Stromal cell of bone marrow (primary cell): ENCODE measurements at places on chromosomes 2 and 18.

DNA sequence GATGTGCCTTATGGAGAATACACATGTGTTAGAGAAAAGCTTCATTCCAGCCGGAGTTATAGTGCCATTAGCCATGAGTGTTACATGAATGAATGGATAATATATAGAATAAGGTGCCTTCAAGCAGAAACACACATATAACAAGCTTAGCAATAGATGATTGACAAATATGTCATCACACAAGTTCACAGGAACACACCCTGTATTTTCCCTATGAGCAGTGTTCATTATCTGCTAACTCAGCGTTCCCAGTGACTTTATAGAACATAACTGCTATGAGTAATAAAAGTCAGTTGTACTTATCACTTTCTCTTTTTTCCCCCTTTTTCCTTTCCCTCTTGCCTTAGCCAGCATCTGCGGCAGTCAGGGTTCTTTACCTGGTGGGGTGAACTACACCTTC is 65.1 kb downstream of the TIMM21 start:
- no peak for DNase-seq

DNA sequence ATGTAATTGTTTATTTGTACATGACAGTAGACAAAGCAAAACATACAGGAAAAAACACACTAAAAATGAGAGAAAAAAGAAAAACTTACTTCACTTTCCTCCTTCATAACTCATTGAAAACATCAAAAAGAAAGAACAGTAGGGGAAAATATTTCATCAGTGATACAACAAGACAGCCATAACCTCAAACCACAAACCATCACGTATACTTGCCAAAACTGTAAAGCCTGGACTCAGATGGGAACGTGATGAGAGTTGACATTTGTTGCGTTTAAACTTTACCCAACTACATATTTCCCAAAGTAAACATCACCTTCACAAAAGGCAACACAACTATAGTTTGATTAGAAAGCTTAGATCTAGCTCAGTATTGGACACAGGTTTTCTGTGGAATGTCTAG is 278.2 kb upstream of the COL3A1 start:
- peak; percentile 45 for DNase-seq

DNA sequence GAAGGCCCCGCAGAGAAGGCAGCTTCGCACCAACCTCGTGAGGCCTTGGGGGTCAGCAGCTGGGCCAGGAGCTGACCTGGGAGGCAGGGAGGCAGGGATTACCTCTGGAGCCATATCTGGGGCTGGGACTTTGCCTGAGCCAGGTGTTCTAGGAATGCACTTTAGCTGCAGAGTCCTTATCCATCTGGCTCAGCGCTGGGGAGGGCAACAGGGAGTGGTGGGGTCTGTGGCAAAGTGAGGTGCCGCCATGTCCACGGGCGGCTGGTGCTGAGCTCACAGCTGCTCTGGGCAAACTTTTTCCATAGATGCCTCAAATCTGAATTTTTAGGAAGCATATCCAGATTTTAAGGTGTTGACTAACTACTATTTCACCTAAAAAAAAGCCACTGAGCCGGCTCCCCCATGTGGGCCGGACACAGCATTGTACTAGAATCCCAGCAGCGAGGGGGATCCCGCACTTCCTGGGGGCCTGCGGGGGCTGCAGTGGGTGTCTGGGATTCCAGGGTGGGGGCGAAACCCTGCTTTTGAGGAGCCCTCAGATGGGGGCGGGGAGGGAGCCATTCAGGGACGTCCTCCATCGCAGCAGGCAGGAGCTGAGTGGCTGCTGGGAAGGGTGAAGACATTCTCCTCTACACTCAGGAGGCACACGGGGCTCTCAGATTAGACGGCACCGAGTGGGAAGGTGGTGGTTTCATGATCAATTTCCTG is 34.6 kb downstream of the RTP5 start:
- no peak for DNase-seq

- DNase-seq = no peak
Measured at GRCh38 chr2:119692310-119692709, 13.3 kb downstream of the TMEM177 start.

GRCh38 chr2:165401285-165401852 is 68.1 kb upstream of the CSRNP3 start:
- DNase-seq = peak; percentile 57

GRCh38 chr2:2175381-2176090 is 155.5 kb downstream of the MYT1L start:
- DNase-seq = no peak

- no peak for DNase-seq
Measured at GRCh38 chr2:165888171-165888570, 65.4 kb downstream of the TTC21B start.

DNA sequence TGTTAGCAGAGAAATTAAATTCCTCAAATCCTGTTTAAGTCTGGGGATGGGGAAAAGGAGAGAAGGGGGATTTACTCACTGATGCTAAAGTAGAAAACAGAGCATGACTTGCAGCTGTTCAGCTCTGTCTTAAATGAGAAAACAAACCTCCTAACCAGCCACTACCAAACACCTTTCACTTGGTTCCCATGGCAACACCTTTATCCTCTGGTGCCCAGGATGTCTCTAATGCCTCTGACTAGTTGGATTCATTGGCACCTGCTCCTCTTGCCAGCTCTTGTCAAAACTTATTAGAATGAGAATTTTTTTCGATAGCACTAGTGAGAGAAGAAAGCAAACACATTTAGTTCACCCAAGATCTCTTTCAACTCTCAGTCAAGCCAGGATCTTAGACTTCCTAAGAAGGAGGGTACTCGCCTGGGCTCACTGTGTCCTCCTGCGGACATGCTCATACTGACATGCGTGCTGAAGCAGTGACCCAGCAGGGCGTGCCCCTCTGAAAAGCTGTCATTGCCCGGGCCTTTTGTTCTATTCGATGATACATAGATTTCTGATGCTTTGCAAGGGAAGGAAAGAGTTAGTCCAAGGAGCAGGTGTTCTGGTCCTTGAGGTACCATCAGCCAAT is 656.0 kb upstream of the CELF4 start:
- no peak for DNase-seq

DNA sequence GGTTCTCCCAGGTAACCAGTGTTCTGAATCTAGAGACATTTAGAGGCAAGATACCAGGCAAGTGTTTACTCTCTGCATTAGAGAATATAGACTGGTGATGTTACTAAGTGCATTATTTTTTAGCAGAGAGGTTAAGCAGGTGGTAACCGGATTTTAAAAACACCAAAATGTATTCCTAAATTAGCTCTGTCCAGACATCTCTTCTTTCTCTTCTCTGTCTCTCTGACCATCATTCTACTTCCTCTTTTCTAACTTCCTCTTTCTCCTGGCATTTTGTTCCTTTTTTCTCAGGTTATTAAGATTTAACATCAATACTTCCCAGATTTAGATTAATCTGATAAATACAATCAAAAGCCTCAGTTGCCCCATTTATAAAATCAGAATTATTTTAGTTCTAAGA is 31.7 kb upstream of the DYNC1I2 start:
- DNase-seq = no peak

DNA sequence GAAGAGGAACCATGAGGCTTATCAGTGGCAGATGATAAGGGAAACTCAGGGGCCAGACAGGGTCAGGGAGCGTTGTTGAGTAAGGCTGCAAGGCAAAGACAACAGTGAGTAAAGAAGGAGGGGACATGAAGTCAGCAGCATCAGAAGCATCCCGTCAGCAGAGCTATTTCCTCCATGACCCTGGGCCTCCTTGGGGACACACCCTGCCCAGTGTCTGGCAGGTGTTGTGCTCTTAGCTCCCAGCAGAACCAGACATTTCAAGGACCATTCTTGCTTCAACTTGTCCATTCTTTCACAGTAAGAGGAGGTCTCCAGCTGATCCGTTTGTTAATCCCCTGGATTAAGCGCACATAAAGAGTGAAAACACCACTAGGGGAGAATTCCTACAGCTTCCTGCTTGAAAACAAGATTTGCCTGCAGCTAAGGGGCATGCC is 88.7 kb upstream of the MEIS1 start:
- no peak for DNase-seq

DNA sequence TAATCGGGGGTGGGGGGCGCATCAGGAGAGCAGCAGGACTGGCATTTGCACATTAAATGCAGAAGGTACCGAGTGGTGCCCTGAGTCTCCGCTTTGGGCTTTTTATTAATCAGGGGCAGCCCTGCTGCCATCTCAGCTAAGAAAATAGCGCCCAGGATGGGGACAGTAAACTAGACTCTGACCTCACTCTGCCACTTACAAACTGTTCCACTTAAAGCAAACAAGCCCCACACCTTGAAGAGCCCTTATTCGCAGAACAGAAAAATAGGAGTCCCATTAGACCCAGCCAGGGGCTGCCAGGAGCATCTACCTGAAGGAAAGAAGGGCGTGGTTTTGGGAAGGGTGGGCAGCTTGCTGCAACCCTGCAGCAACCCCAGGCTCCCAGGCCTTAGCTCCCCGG is 165.3 kb downstream of the TNS1 start:
- DNase-seq = no peak

DNA sequence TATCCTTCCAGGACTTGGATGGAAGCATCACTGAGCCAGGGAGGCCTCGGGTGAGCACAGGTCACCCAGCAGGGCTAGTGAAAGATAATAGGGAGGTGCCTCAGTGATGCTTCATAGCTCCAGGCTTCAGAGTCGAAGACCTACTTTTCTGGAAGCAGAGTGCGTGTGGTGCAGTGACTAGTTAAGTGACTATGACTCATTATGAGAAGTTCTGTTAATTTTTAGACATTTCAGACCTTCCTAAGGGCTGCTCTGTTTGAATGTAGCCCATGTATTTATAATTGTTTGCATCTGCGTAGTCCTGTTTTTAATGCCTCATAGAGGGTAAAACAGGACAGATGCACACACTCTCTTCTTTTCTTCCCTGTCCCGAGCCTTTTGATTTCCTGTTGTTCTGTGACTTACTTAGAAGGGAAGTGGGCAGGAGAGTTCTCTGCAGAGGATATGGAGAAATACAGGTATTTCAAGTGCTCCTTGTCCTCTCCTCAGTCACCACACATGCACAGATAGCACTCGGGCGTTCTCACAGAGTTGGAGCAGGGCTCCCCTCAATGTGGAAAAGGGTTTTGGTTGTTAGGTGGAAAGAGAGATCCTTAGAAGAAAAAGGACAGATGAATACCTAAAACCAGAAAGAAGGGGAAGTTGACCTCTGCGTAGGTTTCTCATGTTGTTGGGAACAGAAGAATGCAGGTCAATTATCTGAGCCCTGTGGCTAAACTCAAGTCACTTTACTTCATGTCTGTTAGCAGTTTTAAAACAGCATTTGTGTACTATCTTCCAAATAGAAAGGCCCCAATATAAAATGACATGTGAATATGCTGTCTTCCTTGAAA is 34.7 kb downstream of the RALB start:
- DNase-seq = peak; percentile 82

DNA sequence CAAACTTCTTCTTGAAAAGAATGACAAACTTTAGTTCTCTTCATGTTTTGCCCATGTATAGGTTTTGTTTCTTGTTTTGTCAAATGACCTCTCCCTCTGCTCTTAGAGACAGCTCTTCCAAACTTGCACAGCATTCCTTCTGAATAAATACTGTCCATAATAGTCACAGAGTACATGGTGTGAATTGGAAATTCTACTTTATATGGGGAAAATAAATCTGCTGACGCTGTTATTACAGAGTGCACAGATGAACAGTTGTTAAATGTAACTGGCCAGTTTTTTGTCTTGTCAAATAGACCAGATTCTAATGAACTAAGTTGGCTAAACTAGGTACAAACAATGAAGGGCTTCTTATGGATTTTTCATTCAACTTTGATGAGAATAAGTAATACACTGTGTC is 115.8 kb upstream of the DTNA start:
- no peak for DNase-seq

DNA sequence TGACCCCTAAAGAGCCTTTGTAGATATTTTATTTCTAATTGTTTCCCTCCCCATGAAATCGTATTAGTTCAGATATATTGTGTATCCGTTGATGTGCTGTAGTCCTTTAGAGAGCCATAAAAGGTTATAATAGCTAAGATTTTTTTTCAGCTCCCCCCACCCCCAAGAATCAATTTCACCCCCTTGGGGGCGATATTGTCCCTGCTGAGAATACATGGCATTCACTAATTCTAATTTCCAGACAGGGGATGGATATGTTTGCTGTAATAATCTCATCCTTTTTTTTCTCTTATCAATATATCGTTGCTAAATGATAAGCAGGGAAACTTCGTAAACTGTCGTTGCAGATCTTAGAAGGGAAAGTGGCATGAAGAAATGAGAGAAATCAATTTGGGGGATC is 530.7 kb downstream of the TMEM182 start:
- no peak for DNase-seq

DNA sequence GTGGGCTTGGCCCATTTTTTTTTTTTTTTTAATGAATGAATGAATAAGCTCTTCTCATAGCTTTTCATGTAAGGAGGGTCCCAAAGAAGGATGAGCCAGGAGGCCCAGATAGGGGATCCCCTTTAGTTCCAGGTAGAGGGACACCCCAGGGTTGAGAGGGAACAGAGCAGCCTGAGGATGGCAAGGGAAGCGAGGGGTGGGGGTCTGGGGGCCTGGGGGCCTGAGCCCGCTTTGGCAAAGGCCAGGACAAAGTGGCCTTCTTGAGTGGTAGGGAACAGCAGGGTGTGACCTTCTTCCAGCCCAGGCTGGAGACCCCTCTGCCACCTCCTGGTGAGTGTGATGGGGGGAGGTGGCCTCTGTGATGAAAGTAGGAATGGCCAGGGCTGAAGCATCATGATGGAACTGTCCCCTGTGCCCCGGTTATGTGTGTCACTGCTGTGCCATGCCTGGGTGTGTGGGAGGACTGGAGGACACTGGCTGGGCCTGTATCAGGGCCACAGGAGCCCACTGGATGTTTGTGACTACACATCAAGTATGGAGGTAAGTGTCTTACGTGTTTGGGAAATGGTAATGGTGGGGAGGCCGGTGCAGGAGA is 263.5 kb upstream of the HDAC4 start:
- DNase-seq = no peak

GRCh38 chr18:11868230-11868629 is 17.0 kb downstream of the CHMP1B start:
- no peak for DNase-seq

- peak; percentile 60 for DNase-seq
Measured at GRCh38 chr2:221075203-221075602, 496.9 kb downstream of the EPHA4 start.

GRCh38 chr2:3186766-3187165 is 190.9 kb downstream of the EIPR1 start:
- DNase-seq = no peak

DNA sequence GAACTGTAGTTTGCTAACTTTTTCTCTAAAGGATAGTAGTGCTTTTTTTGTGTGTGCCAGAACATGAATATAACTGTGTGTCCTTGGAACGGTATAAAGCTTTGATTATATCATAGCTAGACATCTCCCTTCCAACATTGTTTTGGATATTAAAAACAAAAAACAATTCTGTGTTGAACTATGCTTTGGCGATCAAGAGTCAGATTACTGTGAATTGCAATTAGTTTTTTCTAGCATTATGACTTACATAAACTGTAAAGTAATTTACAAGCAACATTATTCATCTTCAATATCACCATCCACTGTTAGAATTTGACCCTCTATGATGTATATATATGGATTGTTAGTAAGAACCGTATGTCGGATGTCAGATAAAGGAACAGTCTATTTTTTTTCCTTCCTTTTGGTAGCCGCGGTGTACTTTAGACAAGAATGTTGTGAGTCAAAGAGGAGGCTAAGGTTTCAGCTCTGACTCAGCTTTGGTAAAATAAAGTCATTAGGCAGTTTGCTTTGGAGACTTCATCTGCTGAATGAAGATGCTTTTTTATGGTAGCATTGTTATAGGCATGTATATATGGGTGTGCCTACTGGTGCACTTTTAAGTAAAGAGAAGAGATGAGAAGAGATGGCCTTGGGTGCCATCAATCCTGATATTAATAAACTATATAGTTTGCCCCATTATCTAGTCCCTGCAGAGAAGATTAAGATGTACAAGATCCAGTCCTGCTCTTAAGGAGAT is 76.4 kb downstream of the LTBP1 start:
- peak; percentile 54 for DNase-seq
